ENCODE measurements at places on chromosomes 16 and 17. TPM values are rescaled to one million over a fixed set of nuclear protein-coding genes. Genes with fewer than 3 reads are reported as not detected.

GRCh38 chr17:1941272-1942065 is 83.7 kb downstream of the RTN4RL1 start:
- no peak for DNase-seq

GRCh38 chr17:22411185-22411784 is 719.0 kb downstream of the KCNJ18 start:
- no peak for DNase-seq

DNA sequence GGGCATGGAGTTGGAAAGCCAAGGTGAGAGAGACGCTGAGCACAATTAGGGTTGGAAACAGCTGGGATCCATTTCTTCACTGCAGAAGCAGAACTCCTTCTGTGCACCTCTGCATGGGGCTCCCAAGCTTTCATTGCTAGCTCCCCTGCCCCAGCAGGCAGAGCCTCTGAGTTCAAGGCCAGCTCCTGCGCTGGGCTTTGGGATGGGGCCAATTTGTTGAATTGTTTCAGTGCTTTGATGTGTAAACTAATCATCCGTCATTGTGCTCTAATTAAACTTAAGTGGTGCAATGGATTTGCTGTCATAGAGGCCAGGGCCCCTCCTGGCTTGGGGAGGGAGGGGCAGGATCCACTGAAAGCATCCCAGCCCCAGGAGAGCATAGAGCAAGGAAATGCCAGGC is 13.5 kb upstream of the LYRM9 start:
- DNase-seq, result no peak

- no peak for DNase-seq
Observed at GRCh38 chr17:78317794-78318400, 42.0 kb downstream of the SOCS3 start.

DNA sequence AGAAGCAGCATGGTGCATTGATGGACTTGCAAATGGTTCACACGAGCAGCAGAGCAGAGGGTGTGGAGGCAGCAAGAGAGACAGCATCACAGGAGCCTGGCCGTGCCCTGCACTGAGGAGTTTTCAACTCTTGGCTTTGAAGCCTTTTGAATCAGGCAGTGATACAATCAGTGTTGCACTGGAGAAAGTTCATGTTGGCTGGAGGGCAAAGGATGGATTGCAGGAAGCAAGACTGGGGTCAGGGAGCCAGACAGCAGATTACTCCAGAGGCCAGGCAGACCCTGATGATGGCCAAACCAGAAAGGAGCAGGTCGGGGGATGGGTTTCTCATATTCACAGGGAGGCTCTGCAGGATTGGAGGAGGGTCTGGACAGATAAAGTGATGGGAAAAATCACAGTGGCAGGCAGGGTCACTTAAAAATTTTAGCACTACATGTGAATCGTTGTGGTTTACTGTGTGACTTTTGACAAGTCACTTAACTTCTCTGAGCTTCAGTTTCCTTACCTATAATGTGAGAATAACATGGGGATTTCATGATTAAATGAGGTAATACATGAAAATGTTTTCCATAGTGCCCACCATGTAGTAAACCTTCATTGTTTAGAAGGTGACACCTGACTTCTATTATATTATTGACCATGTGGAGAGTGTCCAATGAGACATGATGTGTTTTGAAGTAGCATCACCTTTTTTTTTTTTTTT is 125.3 kb downstream of the SALL1 start:
- no peak for DNase-seq

GRCh38 chr16:69397821-69398521 is 12.2 kb upstream of the TERF2 start:
- DNase-seq, result peak; percentile 87

- no peak for DNase-seq
Observed at GRCh38 chr16:84056933-84057332, 14.3 kb upstream of the SLC38A8 start.

- DNase-seq, result peak; percentile 9
Observed at GRCh38 chr17:3818786-3819185, 17.8 kb upstream of the ITGAE start.

DNA sequence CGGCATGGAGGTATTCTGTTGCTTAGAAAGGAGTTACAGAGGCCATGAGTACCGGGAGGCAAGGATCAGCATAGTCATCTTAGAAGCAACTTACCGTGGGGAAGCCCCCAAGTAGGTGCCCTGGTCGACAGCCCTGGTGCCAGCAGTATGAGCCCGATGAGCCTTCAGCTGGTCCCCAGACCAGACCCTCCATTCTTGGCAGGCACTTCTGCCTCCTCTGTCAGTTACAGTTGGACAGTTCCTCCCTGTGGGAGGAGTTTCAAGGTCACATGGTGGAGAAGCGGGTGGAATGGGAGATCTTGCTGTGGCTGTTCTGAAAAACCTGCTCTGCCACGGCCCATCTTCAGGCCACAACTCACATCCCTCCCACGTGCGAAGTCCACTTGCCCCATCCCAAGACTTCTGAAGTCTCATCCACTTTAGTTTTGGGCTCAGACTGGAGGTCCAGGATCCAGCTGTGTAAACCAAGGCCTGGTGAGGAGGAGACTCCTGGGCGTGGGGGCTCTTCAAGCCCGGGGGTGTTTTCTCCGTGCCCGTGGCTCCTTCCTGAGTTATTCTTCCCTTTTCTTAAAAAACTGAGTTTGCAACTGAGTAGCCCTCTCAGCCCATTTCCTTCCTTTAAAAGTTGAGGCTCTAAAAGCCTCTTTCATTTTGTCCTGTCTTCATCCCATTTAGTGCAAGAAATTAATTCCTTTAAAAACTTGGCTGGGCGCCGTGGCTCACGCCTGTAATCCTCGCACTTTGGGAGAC is 133.5 kb downstream of the SEC14L1 start:
- peak; percentile 11 for DNase-seq

DNA sequence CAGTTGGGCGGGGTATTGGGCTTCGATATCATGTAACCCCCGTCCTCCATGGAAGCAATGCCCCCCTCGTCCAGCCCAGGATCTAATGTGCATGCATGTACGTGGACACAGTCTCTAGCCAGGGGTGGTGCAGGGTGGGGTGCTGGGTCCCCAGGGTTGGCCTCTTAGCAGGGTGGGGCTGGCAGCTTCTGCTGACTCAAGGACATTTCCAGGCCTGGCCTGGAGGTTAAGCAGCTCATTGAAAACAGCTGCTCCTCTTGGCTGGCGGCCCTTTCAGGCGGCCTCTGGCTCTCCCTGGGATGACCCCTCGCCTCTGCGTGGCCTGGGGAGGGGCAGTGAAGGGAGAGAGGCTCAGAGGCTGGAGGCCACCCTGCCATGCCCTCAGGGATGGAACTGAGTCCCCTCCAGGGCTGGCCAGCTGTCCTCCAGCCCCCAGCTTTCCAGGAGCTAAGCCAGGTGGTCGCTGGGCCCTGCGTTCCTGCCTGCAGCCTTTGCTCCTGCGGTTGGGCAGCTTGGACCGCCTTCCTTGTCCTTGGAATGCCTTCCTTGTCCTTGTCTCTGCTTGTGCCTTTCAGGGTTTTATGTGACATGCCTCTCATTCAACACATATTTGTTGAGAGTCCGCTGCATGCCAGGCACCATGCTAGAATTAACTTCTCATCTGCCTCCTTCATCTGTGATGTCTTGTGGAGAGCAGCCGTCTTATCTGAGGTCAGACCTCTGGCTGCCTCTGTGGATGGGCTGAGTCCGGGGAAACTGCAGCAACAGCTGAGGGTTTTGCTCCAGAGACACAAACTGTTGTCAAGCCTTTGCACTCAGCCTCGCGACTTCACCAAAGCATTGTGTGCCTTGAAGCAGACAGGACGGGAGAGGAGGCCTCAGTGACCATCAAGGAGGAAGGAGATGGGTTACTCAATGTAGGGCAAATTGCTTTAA is 26.6 kb downstream of the MRC2 start:
- DNase-seq, result peak; percentile 94

DNA sequence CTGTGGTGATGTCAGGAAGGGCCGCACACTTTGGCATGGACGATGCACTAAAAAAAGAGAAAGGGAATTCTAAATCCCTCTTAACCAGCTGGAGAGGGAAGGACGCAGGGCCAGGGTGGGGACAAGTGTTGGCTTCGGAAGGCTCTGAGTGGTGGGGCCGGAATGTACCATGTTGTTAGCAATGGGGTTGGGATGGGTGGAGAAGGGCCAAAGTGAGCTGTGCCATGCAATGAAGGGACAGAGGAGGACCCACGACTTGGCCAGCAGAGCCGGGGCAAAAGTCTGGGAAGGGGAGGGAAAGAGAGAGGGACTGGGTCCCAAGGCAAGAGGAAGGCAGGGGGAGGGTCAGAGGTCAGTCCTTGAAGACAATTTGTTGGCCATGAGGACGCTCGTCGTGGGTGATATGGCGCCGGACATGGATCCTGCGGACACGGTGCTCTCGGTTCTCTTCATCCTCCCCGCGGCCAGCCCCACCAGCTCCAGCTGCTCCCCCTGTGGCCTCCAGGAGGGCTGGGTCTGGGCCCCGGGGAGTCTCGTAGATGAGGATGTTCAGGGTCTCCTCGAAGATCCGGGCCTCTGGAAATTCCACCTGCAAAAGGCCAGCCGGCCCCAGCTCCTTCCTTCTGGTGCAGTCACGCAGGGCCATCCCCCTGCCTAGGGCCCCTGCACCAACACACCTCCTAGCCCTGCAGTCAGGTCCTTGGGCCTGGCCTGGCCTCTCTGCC is 6.4 kb downstream of the ASPHD1 start:
- no peak for DNase-seq

GRCh38 chr16:85435286-85435685 is 177.8 kb upstream of the GSE1 start:
- DNase-seq, result no peak

GRCh38 chr17:7079581-7080455 is at the start of gene CLEC10A:
Gene CLEC10A (minus strand): TSS chr17:7080251. CDS start chr17:7078812, 1,439 bp downstream.
- no peak for DNase-seq

DNA sequence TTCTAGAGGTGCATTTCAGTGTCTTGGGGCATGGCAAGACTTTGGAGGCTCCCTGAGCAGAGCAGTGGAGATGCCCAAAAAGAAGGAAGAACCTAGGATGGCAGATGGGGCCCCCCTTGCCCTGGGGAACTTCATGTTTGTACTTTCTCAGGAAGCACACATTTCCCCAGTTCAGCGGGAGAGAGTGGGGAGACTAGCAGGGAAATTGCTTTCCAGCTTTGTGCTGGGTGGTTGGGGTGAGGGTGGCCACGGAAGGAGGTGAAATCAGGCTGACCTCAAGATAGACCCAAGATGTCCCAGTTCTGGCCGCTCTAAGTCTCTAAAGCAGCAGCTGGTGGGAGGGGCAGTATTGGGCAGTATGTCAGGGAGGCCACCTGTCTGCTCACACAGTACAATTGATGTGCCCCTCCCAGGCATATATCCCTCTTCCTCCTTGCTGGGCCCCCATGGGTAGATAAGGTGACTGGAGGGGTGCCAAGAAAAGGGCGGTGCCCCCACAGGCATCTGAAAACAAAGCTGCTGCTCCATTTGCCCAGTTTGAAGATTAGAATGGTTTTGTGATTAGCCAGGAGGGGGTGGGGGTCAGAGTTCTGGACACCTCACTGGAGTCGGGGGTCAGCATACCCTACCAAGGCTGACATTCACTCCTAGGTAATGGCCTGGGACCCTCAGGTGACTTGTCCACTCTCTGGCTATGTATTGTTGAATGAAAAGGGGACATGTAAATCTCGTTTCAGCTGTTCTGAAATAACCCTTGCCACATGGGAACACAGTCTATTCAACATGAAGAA is 17.1 kb upstream of the NAGLU start:
- DNase-seq, result peak; percentile 82

- no peak for DNase-seq
Observed at GRCh38 chr16:78503602-78504001, 404.1 kb downstream of the WWOX start.

- DNase-seq, result peak; percentile 51
Observed at GRCh38 chr17:3773511-3773910, 27.5 kb downstream of the ITGAE start.

DNA sequence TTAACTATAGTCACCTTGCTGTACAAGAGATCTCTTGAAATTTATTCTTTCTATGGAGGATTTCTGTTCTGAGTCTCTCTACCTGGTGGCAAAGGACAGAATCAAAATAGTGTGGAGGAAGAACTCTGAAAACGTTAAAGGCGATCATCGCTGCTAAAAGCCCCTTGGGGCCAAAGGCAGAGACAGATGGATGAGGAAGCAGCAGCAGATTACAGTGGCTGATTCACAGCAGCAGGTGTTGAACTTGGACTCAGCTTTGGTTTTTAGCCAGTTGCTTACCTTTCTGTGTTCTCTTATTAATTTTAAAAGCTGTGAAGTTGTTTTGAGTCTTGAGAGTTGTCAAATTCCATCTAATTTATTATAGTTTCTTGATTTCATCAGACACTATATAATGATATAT is 956.1 kb upstream of the GOT2 start:
- no peak for DNase-seq

The ORMDL3 gene
- total RNA-seq, result 23.8 TPM

The TMC6 gene
- not detected for total RNA-seq

The TBC1D3K gene
- not detected for total RNA-seq

The SGSH gene
- 7.4 TPM for total RNA-seq

All from RPMI7951 (cell line).